Astrocyte of the cerebellum (primary cell): ENCODE measurements at places on chromosomes 2 and 18.

DNA sequence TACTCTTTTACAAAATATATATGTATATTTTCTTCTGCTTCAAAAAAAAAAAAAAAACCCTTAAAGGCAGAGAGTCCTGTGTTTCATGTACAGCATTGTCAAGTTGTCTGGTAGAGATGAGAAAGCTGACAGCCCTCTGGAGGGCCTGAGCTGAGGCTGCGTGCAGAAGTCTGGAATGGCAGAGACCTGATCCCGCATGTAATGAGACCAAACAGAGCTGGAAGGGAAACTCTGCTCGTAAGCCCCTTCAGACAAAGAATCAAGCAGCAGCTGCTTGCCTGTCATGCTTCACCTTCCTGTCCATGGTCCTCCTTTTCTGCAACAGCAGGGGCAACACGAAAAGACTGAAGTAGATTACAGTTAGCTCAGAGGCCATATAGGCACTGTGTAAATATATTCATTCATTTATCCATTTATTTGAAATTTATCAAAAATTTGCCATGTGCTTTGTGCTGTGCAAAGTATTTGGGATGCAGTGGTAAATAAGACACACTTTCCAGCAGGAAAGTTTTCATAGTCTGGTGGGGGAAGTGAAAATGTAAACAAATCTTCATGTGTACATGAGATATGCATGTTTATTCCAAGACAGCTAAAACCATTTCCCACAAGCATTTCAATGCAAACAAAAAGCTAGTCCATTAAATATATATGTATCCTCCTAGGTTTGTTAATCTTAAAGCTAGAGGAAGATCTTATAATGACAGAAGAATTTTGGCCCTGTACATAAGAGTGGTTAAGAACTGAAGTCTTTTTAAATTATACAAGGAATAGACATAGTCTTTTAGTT lies 912.7 kb downstream of the CPS1 start:
- DNase-seq = no peak

DNA sequence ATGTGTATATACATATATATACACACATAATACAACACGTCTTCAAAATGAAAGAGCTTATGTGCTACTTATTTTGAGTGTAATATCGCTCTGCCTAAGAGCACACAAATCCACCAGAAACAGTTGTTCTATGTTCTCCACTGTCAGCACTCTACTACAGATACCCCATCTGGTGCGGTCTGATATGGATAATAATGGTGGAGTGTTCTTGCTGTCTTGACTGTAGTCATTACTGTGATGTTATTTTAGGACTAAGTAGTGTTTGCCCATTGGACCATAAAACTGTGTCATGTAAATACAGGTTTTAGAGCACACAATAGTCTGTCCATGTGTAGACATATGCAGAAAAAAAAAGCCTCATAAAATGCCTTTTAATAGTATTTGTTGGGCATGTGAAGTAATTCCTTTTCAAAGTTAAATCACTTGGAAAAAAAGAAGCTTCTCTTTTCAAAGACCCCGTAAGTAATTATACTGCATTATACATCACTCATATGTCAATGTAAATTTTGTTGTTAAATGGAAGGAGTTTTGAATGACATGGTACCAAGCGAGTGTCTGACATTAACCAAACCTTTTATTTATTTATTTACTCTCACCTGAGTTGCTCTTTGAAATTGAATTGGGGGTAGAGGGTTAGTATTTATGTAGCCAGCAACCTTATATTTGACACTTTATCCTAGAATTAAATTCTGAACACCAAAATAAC lies 1249.2 kb upstream of the ZEB2 start:
- no peak for DNase-seq

DNA sequence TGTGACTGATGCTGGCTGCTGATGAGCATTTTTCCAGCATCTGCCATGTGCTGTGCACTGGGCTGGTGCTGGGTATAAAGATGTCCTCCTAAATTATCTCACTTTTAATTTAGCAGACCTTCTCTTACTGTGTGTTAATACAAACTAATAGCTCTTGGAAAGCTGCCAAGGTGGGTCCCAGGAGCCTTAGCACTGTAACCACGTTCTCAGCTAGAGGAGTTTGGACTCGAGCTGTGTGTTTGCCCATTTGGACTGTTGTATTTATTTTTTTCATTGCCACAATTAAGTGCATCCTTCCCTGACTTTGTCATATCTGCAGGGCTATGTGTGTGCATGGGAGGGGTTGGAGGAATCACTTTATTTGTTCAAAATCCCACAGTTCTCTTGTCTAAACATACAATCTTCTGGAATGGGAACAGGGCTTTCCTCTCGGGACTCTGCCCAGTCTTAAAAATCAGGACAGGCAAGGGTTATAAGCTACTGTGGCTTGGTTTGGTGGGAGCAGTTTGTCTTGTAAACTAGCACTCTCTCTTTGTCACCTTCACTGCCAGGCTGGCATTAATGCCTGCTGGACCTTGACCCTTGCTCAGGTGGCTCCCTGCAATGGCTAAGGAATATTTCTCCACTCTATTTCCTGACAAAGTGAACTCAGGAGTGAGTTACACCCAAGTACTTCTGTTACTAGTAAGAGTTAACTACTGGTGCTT lies 129.7 kb upstream of the MGAT5 start:
- no peak for DNase-seq

GRCh38 chr2:42601076-42601475 lies 32.6 kb downstream of the MTA3 start:
- DNase-seq = no peak

GRCh38 chr2:24049485-24050021 lies at the start of gene FKBP1B:
Gene FKBP1B (plus strand): TSS chr2:24049741. CDS start chr2:24049850, 109 bp downstream.
- peak; percentile 5 for DNase-seq

DNA sequence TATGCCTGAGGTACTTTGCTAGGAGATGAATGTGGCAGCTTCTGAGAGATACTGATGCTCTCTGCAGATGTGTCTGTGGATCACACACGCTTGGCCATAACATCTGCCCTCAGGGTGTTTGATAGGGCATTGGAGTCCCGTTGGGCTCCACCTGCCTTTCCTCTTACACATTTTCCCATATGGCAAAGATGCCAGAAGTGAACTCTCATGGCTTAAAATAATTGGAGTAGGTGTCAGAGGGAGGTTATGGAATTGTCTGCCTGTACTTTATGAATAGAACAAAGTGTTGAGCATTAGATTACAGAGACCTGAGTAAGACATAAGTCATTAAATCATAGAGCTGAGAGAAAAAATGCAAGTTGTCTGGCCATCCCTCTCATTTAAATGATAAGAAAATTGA lies 75.3 kb upstream of the PNPT1 start:
- DNase-seq = no peak

GRCh38 chr18:11752116-11752911 lies 63.2 kb downstream of the GNAL start:
- DNase-seq = no peak

GRCh38 chr2:187148059-187148714 lies 299.2 kb upstream of the ZSWIM2 start:
- DNase-seq = no peak

- DNase-seq = no peak
Observed at GRCh38 chr18:62409821-62410220, 84.7 kb downstream of the TNFRSF11A start.

GRCh38 chr18:6484659-6485058 lies 69.9 kb upstream of the L3MBTL4 start:
- DNase-seq = no peak

DNA sequence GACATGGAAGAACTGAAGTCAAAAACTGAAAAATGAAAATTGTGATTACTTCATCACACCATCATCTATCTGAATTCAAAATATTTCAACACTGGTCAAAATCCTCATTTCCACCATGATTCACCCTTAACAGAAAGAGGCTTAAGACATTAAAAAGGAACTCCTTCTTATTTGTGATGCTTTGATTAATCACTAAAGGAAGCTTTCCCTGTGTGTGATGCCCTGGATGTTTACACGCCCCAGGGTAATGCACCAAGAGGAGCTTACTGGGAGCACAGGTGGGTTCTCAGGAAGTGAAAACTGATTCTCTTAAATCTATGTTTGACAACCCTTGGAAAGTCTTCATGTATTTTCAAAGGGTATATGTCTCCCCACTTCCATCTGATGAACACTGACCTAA lies 11.5 kb downstream of the GRB14 start:
- no peak for DNase-seq

DNA sequence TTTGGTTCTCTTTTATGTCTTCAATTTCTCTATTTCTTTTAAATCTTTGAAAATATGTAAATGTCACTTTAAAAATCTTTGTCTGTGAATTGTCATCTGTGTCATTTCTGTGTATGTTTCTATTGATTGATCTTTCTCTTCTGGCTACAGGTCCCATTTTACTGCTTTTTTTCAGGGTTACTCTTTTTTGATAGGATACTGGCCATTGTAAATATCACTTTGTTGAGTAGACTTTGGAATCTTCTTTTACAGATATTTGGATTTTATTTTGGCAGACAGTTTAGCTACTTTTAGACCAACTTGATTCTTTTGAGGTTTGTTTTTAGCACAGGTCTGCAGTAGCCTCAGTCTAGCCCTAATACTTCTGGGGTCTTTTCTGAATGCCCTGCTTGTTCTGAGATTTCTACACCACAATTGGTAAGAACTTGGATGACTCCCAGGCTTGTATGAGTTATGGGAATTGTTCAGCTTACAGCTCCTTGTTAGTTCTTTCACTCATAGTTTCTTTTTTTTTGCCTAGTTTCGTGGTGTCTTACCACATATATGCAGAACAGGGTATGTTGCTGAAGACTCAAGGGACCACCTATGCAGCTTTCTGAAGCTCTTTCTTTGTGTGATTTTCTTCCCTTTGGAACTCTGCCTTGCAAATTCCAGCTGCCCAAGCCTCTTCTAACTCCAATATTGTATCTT lies 122.2 kb downstream of the QPCT start:
- DNase-seq = peak; percentile 53

- DNase-seq = no peak
Observed at GRCh38 chr2:113216321-113216720, 42.5 kb downstream of the PSD4 start.

DNA sequence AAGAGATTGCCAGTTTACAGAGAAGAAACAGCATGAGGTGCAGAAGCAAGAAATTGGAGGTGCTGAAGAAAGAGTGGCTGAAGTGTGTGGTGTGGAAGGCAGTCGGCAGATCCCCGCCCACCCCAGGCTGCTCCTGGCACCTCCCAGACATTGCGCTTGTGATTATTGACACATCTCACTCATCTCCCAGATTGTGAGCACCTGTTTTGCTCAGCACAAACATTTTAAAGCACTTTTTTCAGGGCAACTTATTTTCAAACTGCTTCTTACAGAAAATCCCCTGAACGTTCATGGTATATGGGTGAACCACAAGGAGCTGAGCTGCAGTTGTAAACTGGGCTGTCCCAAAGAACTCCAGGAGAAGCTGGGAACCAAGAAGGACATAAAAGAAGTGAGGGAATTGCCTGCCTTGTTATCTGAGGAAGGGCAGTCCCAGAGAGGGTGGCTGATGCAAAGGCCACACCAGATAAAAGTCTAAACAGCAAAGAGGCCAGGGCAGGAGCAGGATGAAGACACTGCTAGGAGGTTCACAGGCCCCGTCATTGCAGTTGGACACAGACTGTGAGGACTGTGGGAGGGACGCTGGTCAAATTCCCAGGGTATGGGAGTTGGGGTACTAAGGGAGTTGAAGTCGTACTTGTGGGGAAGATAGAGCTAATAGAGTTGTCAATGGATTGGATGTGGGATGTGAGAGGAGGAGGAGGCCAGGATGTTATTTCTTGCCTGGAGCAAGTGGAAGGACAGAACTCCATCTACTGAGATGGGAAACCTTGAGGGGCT lies 65.1 kb downstream of the INPP4A start:
- DNase-seq = no peak

DNA sequence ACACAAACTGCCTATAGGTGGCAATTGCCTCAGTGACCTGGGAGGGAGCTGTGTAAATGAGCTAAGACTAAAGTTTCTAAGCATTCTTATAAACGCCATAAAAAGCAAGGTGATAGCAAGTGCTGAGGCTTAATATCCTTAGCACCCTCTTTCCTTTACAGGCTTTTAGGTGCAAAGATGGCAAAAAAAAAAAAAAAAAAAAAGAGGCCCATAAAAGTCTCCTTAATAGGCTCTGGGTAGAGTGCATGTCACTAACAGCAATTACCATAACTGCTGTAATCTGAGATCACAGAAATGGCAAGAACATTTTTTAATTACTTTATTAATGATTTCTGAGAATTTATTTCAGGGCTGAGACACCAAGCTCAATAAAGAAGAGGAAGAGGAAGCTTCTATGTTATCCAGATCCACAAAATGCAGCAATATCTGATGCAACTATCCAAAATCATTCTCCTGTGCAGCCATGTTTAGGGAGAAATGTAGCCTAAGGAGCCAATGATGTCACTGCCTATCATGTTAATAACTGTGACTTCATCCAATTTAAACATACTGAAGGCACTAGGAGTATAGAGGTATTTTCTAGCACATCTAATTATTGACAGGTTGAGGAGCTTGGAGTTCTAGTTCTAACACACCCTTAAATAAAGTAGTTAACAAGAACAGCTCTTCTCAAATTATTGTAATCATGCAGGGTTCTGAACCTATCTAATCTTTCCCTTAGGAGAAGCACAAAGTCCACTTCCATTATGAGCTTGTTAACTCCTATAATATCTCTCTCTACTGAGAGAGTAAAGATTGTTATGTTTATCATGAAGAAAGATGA lies 804.3 kb upstream of the ACVR2A start:
- DNase-seq = no peak

- no peak for DNase-seq
Observed at GRCh38 chr2:98504381-98505109, 59.9 kb downstream of the INPP4A start.

GRCh38 chr2:177026253-177026652 lies 186.3 kb upstream of the HNRNPA3 start:
- no peak for DNase-seq

DNA sequence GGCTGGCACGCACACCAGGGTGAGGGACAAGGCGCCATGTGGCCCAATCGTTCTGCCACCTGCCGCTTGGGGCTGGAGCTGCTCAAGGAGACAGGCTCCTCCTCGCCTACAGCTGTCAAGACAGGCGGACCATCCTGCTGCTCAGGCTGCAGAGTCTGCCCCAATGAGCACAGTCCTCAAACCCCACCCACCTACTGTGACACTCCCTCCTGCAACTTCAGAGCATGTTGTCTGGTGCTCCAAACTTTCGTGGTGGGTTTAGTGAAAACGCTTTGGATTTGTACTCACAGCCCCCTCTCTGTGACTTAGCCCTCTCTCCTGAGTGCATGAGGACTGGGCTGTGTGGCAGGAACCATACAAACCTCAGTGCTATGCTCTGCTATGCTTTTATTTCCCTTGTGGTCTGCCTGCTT lies 23.2 kb upstream of the SLC35F6 start:
- DNase-seq = no peak

DNA sequence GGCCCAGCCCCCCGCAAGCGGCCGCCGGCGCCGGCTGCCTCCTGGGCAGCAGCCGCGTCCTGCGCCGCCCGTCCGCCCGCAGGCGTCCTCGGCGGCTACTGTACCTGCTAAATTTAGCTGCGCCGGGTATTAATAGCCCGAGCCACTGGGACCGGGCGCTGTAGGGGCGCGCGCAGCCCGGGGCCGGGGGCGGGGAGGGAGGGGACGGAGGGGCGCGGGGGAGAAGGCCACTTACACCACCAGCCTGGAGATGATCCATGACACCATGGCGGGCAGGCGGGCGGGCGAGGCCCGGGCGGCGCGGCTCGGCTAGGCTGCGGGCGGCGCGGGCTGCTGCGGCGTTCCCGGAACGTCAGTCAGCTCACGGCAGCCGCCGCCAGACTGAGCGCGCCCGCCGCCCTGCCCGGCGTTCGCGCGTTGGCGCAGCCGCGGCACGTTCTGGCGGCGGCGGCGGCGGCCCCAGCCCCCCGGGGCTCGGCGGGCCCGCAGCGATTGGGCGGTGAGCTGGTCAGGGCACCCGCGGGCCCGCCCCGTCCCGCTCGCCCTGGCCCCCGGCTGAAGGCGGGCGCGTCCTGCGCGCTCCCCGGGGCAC lies at the start of gene REEP1:
Gene REEP1, minus strand, starts transcription at position 383 of the 592 bp plus-strand sequence. Its CDS starts 116 bp downstream, at position 267.
- DNase-seq = no peak

GRCh38 chr18:78984941-78985784 lies 5.5 kb downstream of the SALL3 start:
- DNase-seq = no peak
